CMK (cell line): ENCODE measurements at places on chromosomes 16 and 17.

DNA sequence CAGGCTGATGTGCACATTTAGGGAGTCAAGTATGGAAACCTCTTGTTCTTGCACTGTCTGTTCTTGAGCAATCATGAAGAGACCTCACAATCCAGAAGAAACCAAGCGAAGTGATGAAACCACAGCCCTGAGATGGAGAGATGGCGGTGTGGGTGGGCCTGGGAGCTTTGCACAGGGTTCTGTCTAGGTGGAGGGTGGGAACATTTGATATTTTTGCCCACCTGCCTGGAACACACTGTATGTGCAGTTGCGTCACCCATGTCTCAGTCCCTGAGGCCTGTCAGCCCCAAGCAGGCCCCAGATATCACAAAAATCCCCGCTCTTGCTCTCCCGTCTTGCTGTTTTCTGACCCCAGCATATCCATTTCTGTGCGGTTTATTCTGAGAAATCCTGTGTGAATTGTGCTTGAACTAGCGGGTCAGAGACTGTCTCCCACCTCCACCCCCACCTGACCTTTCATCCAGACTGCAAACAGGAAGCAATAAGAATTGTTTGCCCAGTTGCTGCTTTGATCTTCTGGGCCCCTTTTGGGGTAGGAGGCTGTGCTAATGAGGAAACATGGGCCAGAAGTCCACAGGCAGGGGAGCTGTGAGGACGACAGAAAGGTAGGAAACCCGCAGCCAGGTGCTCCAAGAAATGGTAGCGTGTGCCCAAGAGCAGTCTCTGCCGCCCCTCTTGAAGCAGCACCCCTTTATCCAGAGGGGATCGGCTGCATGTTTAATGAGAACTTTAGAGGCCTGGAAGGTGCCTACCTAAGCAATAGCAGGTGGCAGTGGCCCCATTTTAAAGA is 183.8 kb downstream of the CCDC182 start:
- no peak for DNase-seq

DNA sequence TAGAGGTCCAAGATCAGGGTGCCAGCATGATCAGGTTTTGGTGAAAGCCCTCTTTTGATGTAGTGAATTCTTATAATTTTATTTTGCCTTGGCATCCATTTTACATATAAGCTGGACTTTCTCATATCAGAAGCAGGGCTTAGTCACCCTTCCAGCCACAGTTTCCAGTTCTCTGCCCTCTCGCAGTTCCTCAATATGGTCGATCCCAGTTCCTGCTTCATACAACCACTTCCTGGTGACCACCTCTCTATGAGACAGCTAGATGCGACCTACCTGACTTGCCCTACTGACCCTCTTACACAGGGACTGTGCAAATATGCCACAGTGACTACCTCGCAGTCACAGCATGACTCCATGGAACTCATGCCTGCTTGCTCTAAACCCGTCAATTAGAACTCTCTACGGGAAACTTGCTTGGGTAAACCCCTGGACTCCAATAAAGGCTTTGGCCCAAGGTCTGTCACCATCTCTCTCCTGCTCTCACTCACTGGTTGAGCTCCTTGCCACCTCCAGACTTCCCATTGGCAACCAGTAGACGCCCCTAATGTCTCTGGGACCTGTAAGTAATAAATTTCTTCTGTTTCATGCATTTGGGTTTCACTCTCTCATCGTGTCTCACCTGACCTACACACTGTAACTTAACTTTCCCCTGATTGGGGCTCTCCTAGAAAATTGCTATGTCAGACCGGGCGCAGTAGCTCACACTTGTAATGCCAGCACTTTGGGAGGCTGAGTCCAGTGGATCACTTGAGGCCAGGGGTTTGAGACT is 21.4 kb downstream of the CD300LG start:
- DNase-seq, result no peak

DNA sequence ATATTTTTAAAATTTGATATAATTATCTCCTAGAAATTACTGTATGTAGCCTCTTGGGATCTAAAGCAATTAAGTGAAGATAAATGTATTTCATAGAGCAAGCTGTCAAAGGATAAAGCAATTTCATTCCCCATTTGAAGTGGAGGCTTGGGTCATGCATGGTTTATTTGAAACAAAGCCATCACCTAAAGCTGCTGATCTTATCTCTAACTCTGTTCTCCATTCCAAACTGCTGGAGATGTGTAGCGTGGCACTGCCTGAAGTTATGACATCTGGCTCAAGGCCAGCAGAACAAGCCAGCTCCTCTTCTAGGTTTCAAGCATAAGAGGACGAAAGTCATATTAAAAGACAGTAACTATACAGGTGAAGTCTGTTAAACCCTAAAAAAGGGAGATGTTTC is 83.9 kb downstream of the HIC1 start:
- no peak for DNase-seq

- DNase-seq, result no peak
Observed at GRCh38 chr16:986411-986810, 4.8 kb downstream of the SOX8 start.

DNA sequence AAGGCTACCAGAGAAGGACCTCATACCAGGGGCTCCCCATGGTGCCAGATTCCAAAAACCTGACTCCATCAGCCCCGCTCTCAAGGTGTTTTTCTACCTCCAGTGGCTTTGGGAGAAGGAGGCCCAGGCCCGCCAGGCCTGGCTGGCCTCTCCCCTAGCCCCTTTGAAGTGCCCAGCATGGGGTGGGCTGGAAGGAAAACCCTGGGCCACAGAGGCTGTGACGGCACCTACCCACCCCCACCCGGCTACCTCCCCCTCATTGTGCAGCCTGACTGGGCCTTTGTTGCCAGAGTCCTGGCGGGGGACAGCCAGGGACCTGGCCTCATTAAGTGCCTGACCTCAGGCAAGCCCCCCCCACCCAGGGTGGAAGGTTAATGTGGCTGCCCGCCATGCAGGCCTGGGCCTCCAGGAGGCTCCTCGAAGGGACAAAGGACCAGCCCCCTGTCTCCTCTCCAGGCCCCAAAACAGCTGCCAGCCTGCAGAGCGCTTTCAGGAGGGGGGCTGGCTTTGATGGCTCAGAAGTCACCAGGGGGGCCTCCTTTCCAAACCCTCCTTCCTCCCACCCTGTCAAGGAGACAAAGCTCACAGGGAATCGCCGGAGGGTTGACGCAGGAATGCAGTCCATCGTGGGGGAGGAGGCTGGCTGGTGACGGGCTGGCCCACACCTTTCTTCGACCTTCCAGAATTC is 159.4 kb downstream of the ZNF423 start:
- DNase-seq, result no peak
